ENCODE measurements at places on chromosomes 13 and 19.
A peak's percentile ranks its signal among the peaks of the same experiment; 100 is the strongest.

DNA sequence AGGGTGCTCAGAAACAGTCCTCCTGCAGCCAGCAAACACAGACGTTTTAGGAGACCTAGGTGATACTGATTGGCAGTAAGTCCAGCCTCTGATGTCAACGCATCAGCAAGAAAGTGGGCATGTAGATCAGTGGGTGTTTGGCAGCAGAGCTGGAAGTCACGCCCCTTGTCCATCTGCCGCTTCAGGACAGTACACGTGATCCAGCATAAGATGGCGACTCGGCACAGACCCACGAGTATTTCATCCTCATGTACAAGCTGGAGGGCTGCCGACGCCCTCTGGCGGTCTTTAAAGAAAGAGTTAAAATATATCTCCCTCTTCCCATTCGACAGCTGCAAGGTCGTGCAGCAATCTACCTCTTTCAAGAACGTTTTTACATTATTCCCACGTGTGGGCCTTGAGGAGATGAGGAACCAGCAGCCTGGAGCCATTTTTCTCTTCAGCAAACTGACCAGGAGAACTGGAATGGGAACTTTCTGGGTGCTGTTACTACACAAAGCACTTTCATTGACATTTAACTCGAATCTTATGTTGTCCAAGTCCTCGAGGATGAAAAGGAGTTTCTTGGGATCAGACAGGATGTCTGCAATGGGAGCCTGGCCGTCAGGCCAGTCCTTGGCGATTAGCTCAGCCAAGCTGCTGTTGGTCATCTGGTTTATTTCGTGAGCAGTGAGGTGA is 22.3 kb downstream of the NLRP11 start:
- peak; percentile 21 for DNase-seq

DNA sequence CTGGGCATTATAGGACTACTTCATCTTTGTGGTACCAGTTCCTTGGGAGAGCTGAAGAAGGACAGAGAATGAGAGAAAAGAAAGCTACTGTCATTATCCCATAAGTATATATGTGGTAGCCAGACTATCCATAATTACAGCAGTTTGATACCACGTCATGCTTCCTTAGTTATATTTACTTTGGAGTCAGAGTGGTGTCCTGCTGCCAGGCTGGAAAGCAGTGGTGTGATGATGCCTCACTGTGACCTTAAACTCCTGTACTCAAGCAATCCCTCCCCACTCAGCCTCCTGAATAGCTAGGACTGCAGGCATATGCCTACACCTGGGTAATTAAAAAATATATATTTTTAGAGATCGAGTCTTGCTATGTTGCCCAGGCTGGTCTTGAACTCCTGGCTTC is 57.8 kb downstream of the WTIP start:
- DNase-seq, result no peak

GRCh38 chr13:79660361-79660760 is 179.4 kb downstream of the NDFIP2 start:
- no peak for DNase-seq

GRCh38 chr13:29525757-29526156 is 69.7 kb downstream of the SLC7A1 start:
- DNase-seq, result no peak

GRCh38 chr13:40221460-40222201 is 444.8 kb downstream of the FOXO1 start:
- no peak for DNase-seq

DNA sequence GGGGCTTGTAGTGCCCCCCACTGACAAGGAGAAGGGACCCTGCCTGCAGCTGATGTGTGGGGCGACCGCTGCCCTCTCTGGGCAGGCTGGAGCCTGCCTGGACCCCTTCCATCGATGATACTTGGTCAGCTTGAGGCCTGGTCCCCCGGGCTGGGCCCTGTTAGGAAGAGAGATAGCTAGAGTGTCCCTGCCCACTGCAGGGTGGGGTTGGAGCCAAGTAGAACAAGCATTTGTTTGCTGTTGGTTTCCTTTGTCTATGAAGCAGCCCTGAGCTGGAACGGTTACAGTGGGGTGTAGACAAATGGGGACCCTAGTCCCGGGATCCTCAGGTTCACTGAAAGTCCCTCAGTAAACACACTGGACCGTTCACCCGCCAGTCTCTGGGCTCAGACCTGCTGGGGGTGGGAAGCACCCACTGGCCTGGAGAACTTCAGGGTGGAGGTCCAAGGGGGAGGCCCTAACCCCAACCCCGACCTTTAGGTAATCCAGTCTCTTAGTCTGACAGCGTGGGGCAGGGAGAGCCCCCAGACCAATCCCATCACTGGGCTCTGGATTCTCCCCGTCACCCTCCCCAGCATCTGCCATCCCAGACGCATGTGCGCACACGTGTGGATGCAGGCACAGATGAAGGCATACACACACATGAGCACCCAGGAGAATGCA is 204.8 kb upstream of the ZNF536 start:
- DNase-seq, result no peak

GRCh38 chr13:49836516-49836915 is 44.0 kb upstream of the KPNA3 start:
- DNase-seq, result no peak

DNA sequence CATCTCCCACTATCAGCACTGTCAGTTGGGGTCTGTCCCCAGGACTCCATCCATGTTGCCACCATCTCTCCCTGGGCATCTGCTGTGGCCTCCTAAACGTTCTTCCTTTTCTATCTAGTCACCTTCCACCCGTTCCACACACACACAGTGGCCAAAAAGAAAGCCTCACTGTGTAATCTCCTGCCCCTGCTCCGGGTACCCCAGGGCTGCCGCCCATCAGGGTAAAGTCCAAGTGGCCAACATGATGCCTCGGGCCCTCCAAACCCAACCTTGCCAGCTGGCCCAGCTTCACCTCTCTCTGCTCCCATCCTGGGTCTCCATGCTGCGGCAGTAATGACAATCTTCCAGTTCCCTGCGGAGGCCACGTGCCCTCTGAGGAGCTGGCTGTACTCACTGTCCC is 29.4 kb upstream of the PEG3 start:
- no peak for DNase-seq

GRCh38 chr13:86085890-86086289 is 286.7 kb upstream of the SLITRK6 start:
- DNase-seq, result no peak

- DNase-seq, result no peak
Observed at GRCh38 chr19:48539503-48540096, 12.4 kb upstream of the SULT2B1 start.

GRCh38 chr19:45815481-45816216 is 541 bp upstream of the RSPH6A start:
- no peak for DNase-seq
